ENCODE measurements at places on chromosomes 6 and 20.

DNA sequence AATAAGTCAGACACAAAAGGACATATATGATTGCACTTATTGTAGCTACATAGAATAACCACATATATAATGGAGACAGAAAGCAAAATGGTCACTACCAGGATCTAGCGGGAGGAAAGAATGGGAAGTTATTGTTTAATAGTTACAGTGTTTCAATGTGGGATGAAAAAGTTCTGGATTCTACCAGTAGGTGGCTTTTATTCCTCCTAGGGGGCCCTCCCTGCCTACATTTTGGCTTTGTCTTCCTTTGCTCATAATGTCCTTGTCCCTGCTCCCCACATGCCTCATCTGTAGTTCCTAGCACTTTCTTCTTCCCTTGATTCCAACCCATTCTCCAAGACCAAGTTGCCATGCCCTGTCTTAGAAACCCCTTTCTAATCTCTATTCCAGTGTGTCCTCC lies 16.3 kb downstream of the ZNF133 start:
- DNase-seq: no peak

- no peak for DNase-seq
These were observed 282.7 kb downstream of the TBC1D7 start for GRCh38 chr6:13045676-13046075.

DNA sequence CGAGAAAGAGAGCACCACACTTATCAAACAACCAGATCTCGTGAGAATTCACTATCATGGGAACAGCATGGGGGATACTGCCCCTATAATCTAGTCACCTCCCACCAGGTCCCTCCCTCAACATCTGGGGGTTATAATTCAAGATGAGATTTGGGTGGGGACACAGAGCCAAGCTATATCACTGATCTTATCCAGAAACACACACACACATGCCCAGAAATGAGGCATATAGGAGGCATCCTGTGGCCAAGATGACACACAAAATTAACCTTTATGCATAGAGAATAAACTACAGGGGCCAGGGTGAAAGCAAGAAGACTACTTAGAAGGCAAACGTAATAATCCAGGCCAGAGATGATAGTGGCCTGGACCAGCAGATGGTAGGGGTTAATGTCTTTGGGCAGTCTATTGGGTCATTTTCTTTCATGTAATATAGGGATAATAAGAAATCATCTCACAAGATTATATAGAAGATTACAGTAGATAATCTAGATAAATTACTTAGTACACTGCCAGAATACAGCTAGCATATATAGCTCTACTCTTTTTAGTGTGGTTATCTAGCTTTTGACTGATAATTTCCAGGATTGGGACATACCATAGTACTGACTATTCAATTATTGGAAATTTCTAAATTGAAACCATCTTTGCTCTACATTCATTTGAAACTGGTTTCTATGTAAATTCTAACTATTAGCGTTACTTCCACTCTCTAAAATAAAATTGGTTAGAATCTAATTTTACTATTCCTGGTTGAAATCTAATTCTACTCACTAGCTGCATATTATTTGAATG lies 20.0 kb downstream of the RNF144B start:
- DNase-seq: no peak

DNA sequence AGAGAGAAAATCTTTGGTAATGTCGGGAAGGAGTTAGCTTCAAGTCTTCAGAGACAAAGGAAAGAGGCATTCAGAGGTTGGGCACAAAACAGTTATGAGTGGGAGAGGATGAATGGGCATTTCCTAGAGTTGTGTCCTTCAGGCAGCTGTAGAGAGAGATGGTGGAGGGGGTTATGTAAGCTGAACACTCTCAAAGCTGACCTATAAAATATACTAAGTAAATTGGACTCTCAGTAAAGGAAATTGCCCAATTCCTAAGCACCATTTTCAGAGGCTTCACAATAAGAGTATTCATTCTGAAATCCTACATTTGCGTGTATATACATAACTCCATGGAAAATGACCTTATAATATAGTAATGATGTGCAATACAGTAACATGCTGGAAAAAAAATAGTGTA lies 161.2 kb downstream of the KCNQ5 start:
- no peak for DNase-seq

DNA sequence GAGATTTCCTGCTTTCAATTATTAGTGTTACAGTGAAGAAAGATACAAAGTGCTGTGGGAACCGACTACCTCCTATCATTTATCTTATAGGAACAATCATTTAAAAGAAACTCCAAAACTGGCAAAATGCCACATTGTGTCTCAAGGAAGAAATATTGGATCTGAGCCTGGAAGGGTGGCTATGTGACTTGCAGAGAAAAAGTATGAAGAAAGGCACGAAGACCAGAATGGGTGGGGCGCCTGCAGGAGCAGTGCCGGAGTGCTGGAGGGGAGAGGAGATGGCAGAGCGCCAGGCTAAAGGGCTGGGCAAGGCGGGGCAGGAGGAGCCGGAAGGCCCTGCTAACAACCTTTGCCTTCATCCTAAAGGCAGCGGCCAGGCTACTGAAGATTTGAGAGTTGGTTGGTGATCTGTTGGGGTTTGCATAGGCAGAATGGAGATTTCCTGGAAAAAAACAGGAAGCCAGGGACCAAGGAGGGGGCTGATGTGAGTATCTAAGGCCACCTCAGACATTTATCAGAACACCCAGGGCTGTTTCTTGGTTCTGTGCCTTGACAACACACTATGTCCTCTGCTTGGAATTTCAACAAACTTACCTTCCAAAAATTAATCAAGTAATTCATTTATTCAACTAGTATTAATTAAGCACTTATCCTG lies 125.6 kb downstream of the MAFB start:
- peak; percentile 24 for DNase-seq

Measured in suppressor macrophage treated with lipopolysaccharide for 1 hour (primary cell).